Naive thymus-derived CD4-positive, alpha-beta T cell (primary cell): ENCODE measurements at places on chromosomes 11 and 22. TPM values are rescaled to one million over a fixed set of nuclear protein-coding genes. Genes with fewer than 3 reads are reported as not detected.

ACR gene
- not detected for total RNA-seq

DNA sequence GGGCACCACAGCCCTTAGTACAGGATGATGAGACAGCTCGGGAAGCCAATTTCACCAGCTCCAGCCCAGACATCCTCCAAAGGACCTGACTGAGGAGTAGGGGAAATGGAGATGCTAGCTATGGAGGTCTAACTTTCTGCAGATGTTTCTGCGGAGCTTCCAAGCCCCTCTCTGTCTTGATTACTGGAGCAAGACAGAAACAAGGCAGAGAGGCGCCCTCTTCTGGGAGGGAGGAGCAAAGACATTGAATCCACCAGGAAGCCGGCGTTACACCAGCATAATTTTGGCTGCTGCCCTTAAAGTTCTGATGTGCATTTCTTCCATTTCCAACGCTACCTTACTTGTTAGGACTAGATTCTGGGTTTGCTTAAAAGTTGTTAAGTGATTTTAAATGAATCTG lies 107.3 kb upstream of the HSD17B12 start:
- no peak for DNase-seq

- DNase-seq: no peak
Observed at GRCh38 chr11:85109141-85109540, 518.0 kb downstream of the DLG2 start.

NECTIN1 gene
- 2.1 TPM for total RNA-seq

- DNase-seq: peak; percentile 75
Observed at GRCh38 chr22:37623075-37624016, 14.7 kb downstream of the GGA1 start.

SLC22A12 gene
- not detected in 2 replicates for total RNA-seq

- no peak for DNase-seq
Observed at GRCh38 chr11:73308961-73309919, 1.2 kb downstream of the ARHGEF17 start.

MSANTD4 gene
- total RNA-seq: 18.4 TPM

- no peak for DNase-seq
Observed at GRCh38 chr11:130489716-130490115, 41.3 kb downstream of the ADAMTS15 start.

DNA sequence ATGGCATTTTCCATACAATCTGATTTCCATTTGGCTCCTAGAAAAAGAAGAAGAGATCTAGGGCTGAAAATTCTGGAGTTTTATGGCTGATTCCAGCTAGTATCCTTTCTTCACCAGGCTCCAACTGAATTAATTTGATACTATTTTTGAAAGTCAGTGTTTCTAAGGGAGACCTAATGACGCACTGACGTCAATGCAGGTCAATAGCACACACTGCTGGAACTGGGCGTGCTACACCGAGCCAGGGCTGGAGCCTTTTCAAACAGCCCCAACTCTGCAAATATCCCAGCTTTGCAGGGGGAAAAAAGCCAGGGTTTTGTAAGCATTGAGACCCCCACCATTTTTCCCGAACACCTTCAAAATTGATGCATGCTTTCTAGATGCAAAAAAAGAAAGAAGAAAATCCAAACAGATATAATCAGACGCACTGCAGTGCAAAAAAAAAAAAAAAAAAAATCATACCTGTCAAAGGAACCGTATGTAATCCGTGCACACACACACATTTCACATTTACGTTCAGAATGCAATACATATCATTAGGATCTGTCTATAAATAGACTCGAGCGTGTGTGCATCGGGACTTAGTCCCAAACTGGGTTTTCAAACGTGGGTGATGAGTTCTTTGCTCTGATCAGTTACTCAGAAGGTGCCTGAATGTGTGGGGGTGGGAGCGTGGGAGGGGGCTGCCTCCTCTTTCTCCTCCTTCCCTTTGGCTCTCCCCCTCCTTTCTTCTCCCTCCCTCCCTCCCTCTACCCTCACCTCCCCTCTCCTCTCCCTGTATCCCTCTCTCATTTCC lies 124.5 kb upstream of the HSD17B12 start:
- no peak for DNase-seq

MYBPC3 gene
- not detected for total RNA-seq

DNA sequence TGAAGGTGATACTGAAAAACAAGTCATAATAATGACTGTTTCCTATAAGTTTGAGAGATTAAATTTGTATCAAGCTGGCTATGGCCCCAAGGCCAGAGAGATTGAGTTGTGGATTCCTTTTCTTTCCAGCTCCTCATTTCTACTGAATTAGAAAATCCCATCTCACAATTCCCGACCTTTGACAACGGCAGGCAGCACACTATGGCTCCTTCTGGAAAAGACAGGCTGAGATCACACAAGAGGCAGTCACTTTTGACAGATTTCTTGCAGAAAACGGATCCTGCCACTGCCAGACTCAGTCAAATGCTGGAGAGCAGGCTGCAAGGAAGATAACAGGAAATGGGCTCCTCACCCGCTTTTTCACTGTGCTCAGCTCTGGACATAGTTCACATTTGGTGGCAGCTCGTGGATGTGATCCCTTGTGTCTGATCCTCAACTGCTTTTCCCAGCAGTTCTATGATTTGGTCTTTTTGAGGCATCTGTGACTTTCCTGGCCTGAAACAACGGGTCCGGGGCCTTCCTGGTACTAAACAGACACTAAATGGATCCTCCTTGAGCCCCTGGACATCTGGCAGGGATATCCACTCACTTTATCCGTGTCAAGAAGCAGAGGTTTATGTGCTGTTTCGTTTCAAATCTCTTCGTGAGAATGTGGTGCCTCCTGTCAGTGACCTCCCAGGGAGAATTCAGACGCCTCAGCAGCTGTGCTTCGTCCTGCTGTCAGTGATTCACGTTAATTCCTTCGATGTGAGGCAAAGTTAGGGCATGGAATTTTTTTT lies 26.1 kb upstream of the RTL6 start:
- DNase-seq: no peak

- no peak for DNase-seq
Observed at GRCh38 chr22:39527481-39527961, 5.0 kb downstream of the RPS19BP1 start.
